ENCODE measurements at places on chromosomes 6 and 20.

GRCh38 chr6:3956054-3956453, 106.9 kb downstream of the FAM50B start:
- DNase-seq, result no peak

DNA sequence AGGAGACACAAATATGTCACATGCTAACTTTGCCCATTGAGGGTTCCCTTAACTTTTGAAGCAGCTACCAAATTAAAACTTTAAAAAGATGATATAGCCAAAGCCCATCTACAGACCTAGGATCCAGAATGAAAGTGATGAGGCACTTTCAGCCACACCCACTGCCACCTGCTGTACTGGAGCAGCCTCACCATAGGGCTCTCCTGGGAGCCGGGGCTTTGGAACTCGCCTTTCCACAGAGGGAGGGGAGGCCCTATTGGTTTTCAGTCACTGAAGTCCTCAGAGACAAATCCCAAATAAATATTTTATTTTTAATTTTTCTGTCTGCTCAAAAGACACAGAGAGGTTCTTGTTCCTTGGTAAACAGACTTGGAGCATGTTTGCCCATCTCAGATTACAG, 238.1 kb upstream of the TAB2 start:
- no peak for DNase-seq

DNA sequence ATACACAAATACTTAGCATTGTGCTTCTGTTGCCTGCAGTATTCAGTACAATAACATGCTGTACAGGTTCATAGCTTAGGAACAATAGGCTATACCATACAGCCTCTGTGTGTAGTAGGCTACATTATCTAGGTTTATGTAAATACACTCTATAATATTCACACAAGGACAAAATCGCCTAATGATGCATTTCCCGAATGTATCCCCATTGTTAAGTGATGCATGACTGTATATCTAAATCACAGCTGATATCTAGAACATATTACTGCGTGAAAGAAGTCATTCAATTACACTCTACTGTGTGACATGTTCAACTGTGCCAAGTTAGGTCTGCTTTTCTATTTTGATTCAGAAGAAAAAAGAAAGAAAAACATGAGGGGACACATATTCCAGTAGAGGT, 633.5 kb downstream of the RFPL4B start:
- DNase-seq, result no peak

GRCh38 chr20:34388000-34388399, 24.9 kb downstream of the ITCH start:
- no peak for DNase-seq

DNA sequence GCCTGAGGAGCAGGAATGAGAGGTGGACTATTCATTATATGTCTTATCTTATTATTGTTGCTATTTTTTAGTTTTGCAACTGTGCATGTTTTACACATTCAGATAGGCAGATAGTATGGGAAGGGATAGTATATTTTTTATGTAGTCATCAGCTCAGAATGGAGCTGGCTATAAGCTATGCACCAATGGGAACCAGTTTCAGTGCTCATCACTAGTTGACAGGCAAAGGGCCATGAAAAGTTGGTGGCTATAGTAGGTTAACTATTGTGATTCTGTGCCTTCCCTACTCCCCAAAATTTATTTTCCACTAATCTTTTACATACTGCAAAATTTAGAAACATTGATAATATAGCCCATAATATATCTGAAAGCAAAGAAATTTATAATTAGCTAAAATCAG, 5.3 kb upstream of the UBD start:
- no peak for DNase-seq

DNA sequence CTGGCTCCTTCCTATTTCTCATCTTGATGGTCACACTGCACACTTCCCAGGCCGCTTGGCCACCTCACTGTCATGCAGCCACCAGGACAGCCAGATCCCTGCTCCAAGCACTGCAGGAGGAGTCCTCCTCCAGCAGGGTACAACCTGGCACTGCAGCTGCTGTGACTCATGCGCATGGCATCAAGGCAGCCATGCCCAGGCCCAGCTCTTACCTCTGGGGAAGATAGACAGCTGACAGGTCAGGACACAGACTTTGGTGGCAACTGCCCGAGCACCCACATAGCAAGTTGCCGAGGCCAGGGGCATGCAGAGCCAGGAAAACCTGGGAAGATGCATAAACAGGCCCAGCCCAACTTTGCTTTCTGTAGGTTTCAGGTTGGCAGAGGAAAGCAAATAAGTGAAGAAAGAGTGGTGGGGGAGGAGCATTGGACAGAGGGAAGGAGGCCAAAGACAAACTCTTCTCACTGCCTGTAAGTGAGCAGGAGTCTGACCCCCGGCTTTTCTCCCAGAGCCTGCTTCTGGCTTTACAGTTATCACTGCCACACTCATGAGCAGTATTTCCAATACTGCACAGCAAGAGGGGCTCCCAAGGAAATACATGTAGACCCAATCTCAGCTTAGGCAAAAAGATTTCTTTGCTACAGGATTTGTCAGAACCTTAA, 38.8 kb downstream of the SLC22A3 start:
- DNase-seq, result no peak

DNA sequence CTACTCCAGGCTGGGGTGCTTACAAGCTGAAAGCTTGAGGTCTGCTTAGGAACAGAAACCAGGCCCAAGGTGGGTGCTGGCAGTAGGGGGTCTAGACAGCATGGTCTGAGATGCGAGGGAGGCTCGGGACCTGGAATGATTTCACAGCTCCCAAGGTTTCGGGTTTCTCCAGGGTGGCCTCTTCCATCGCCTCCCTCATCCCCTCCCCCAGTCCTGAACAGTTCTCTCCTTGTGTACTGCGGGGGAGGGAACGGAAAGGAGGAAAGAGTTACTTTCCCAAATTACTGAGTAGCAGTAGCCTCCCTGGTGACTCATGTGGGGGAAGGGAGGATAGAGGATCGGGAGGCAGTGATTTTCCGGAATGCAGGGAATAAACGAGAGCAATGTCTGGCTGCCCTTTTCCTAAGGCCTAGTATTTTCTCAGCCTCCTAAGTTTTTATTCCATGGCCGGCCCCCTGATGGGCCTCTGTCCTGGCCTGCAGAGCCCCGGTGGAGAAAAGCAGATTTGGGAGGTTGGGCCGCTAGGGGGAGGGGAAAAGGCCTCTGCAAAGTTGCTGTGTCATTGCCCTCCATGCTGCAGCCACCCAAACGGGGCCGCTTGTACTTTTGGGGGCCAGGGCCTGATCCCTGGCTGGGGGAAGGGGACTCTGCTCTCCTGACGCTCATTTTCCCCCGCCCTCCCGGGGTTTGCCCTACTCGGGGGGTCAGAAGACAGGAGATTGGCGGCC, 1.5 kb downstream of the BRD2 start:
- DNase-seq, result peak; percentile 84

- DNase-seq, result no peak
Observed at GRCh38 chr6:141195251-141195832, 937.4 kb upstream of the GJE1 start.

DNA sequence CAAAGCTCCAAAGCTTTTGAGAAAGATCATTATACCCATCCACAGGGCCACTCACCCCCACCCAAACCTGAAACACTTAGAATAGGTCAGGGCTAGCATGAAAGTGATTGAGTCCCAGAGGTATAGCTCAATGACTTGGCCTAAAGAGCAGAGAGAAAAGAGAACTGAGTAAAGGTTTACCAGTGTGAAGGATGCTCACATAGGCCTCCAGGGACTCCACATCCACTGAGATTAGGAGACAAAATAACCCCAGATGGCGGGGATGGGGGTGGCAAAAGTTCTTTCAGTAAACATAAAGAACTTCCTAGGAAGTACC, 12.2 kb downstream of the SAYSD1 start:
- DNase-seq, result no peak
